DMS79 treated with DMSO at 0.1 percent for 48 hours (cell line): ENCODE measurements at places on chromosomes 1 and 21.
A peak's percentile ranks its signal among the peaks of the same experiment; 100 is the strongest.

DNA sequence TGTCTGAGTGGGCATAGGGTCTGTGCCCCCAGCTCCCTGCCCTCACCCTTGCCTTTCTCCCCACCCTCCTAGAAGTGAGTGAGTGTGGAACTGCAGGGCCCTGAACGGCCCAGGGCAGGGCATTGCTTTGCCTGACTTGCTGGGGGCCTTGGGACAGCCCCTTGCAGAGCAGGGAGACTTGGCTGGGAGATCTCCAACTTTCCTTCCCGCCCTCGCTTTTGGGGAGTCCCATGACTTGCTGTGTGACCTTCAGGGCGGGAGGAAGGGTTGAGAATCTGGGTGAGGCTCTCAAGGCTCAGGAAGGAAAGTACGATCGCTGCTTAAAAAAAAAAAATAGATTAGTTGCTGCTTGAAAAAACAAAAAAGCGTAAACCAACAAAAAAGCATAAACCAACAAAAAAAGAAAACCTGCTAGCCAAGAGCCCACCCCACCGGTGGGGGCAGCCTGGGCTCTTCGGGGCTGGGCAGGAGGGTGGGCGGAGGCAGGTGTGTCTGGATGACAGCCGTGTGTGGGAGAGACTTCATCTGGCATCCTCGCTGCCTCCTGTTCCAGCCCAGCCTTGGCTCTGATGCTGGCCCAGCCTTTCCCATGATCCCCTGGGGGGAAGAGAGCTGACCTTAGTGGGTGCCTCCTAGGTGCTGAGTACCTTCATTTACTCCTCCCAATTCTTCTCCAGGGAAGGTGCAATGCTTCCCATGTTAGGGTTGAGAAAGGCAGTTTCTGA is 6.5 kb downstream of the NBL1 start:
- DNase-seq: no peak

- no peak for DNase-seq
Observed at GRCh38 chr1:82421782-82422181, 621.0 kb downstream of the ADGRL2 start.

- no peak for DNase-seq
Observed at GRCh38 chr1:243851257-243851756, 1.3 kb upstream of the AKT3 start.

GRCh38 chr1:187481581-187482148 is 652.9 kb downstream of the PLA2G4A start:
- DNase-seq: no peak

- no peak for DNase-seq
Observed at GRCh38 chr21:37886726-37887299, 29.4 kb downstream of the KCNJ6 start.

GRCh38 chr1:201736707-201737320 is 92.1 kb upstream of the IPO9 start:
- DNase-seq: no peak

GRCh38 chr1:117824616-117825015 is 104.8 kb downstream of the GDAP2 start:
- DNase-seq: no peak

GRCh38 chr1:169143984-169144383 is 37.5 kb downstream of the ATP1B1 start:
- DNase-seq: no peak

DNA sequence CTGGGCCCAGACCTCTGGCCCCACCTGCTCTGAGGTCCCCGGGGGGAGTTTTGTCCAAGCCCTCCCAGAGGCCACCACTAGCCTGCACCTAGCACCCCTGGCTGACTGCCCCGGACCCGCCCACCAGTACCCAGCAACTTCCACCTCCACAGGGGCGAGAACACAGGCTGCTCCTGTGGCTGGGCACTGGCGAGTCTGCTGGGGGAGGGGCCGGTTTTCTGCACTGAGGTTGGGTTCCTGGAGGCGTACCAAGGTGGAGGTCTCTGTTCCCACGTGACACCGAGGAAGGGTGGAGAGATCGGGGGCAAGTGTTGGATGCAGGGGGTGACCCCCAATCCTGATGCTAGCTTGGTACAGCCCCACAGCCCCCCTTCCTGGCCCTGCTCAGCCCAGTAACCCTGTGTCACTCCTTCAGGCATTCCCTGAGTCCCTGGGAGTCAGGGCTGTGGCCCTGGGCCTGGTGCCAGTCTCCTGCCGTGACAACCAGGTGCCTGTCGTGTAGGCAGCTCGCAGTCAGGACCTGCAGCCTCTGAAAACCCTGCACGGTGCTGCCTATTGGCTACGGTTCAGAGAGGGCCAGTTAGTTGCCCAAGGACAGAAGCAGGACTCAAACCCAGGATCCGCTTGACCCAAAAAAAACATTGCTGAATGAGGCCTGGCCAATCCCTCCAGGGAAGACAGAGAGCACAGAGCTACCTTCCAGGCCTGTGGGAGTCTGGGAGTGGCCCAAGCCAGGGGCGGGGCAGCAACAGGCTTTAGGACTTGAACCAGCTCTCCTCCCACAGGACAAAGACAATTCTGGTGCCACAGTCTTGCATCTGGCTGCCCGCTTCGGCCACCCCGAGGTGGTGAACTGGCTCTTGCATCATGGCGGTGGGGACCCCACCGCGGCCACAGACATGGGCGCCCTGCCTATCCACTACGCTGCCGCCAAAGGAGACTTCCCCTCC is 3.1 kb downstream of the ESPN start:
- DNase-seq: peak; percentile 84

GRCh38 chr1:200445213-200445612 is 35.4 kb upstream of the ZNF281 start:
- DNase-seq: no peak
